PC-3 (cell line): ENCODE measurements at places on chromosomes 7 and 10. TPM values are rescaled to one million over a fixed set of nuclear protein-coding genes. Genes with fewer than 3 reads are reported as not detected.

- no peaks in the 10 kb centered on the region for H3K36me3 ChIP-seq
- no peak overlapping the region for H3K27ac ChIP-seq
These were observed 1055.1 kb downstream of the NXPH1 start for GRCh38 chr7:9488555-9488954.

DNA sequence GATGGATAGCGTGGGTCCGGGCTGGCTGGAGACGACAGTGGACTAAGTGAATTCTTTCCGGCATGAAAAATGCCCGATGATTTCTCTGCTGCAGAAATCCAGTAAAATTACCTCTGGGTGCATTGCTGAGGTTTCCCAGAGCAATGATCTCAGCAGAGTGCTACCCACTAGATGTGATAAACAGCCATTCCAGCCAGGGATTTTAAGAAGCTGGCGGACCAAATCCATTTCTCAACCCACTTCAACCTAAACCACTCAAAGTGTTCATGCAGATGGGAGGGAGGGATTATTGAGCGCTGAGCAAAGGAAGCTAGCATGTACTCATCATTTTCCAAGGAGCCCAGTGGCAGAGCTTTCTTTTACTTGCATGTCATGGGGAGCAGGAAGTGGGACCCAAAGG is 116.7 kb downstream of the PRKCQ start:
- H3K27ac ChIP-seq: no peak overlapping the region
- H3K27me3 ChIP-seq: peaks cover 28% of the 10 kb centered on the region
- DNase-seq: no peak
- no peak overlapping the region for H3K4me3 ChIP-seq
- no peaks in the 10 kb centered on the region for H3K4me1 ChIP-seq

- H3K4me3 ChIP-seq: no peak overlapping the region
- H3K4me1 ChIP-seq: peaks cover 4% of the 10 kb centered on the region; the same call in 1 of the 2 replicates
- DNase-seq: no peak
- no peak overlapping the region for H3K27ac ChIP-seq
- no peaks in the 10 kb centered on the region for H3K27me3 ChIP-seq
- H3K36me3 ChIP-seq: no peaks in the 10 kb centered on the region; the same call in 1 of the 2 replicates
These were observed 32.8 kb downstream of the UBTD1 start for GRCh38 chr10:97531401-97531986.

DNA sequence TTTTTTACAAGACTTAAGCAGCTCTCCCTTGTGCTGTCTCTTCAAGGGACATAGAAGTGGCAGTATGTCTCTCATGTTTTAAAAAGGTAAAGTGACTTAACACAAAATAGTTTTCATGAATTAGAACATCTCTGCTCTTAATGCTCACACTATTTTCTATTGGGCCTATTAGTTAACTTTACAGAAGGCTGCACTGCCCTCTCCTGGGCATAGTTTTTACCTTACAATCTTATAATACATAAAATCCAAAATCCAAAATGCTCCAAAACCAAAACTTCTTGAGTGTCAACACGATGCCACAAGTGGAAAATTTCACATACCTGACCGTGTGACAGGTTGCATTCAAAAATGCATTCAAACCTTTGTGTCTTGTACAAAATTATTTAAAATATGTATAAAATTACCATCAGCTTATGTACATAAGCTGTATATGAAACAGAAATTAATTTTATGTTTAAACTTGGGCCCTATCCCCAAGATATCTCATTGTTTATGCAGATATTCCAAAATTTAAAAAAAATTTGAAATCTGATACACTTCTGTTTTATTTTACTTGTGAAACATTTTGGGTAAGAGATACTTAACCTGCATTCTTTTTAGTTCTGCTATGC is 25.8 kb downstream of the TES start:
- peaks cover 36% of the 10 kb centered on the region for H3K36me3 ChIP-seq
- DNase-seq: peak; percentile 70
- no peak overlapping the region for H3K4me3 ChIP-seq
- peaks cover 26% of the 10 kb centered on the region for H3K4me1 ChIP-seq

DNA sequence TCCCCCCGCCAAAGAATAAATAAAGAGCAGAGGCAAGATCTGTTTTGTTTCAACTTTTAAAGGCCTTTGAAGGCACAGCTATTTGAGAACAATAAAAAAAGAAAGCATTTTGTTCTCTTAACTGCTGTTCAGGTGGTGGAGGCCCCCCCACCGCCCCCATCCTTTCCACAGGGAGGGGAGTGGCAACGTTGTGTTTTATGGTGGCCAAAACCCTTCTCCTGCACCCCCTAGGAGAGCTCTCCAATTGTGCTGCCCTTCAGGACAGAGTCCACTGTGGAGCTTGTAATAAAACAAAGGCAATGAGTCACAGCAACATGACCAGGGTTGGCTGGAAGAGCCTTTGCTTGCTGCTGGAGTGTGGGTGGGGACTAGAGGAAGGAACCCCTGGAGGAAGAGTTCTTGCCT is 987.9 kb downstream of the KCNMA1 start:
- DNase-seq: peak; percentile 66
- H3K27me3 ChIP-seq: peaks cover 44% of the 10 kb centered on the region
- H3K4me3 ChIP-seq: no peak overlapping the region

GRCh38 chr7:53672681-53673080 is 637.2 kb downstream of the POM121L12 start:
- H3K4me3 ChIP-seq: no peak overlapping the region
- no peak overlapping the region for H3K27ac ChIP-seq
- no peaks in the 10 kb centered on the region for H3K27me3 ChIP-seq
- no peak for DNase-seq

DNA sequence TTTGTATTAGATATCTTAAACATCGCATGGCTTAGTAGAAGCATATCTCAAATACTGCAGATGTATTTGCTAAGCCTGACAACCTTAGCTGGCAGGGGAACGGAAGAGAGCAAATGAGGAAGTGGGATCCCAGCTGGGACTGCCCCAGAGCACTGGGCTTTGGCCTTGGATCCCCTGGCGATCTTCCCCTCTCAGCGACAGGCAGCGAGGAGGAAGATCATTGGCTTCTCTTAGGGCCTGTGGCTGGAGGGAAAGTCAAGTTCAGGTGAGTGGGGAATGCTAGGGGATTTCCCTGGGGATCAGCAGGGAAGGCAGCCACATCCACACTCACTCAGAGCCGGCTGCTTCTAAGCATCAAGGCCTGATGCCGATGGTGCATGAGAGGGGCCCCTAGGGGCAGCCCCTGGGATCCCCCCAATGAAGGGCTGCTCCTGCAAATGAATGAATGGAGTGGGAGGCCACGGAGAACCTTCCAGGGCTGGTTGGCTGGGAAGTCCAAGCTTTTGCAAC is 42.0 kb downstream of the LYZL2 start:
- H3K36me3 ChIP-seq: no peaks in the 10 kb centered on the region
- DNase-seq: no peak
- no peak overlapping the region for H3K4me3 ChIP-seq
- H3K27me3 ChIP-seq: no peaks in the 10 kb centered on the region
- no peak overlapping the region for H3K27ac ChIP-seq
- peaks cover 10% of the 10 kb centered on the region for H3K4me1 ChIP-seq

TNS3 gene
- 71.4 and 72.3 TPM in 2 replicates for total RNA-seq

TMEM213 gene
- not detected in 2 replicates for total RNA-seq

ECHDC3 gene
- not detected in 2 replicates for total RNA-seq
